Stimulated activated CD8-positive, alpha-beta memory T cell treated with anti-CD3 and anti-CD28 coated beads, Interleukin-15, amount 100 ng/mL, for 24 hours (primary cell): ENCODE measurements at places on chromosomes 2 and 18.

GRCh38 chr2:120464448-120464931 lies 118.6 kb downstream of the INHBB start:
- no peak for DNase-seq

GRCh38 chr2:6184532-6185292 lies 492.5 kb downstream of the SOX11 start:
- DNase-seq: no peak

GRCh38 chr2:241767464-241768250 lies 9.0 kb upstream of the GAL3ST2 start:
- DNase-seq: no peak

DNA sequence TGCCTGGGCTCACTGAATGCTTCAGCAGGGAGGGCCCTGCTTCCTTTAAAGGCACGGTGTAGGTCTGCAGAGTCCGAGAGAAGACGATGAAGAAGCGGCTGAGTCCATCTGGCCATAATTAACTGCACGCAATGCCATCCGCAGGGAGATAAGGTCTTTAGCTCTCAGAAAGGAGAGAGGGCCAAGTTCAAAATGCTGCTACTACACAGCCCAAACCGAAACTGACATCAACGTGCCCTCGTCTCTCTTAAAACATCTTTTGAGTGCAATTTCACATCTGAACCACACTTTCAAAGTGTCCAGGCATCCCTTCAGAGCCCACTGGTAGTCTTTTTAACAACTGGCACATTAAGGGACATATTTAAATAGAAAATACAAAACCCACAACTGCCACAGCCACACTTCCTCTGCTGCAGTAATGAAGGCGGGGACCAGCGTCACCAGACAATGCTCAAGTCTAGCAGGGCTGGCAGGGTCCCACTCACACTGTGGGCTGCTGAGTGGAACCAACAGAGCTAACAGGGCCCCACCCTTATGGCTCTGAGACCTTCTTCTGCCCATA lies 35.8 kb downstream of the ST3GAL5 start:
- peak; percentile 22 for DNase-seq

- DNase-seq: no peak
These were observed 480.9 kb downstream of the TSN start for GRCh38 chr2:122236152-122236874.

GRCh38 chr2:186737732-186738508 lies 44.1 kb downstream of the FAM171B start:
- no peak for DNase-seq

DNA sequence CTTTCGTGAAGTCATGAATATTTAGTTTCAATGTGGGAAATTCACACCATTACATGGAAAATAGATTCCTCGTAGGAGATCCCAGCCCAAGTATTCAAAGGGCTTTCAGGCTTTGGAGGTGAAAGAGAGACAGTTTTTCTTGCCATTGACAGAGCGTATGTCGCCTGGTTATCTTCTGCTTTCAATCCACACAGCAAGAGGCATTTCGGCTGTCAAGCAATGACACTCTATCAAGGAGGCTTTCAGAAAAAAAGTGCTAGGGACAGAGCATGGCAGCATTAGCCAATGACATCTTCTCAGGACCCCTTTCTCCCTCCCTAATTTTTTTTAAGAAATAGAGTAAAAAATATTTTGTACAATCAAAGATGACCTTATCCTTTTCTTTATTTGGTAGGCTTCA lies 492.8 kb downstream of the TMEM182 start:
- no peak for DNase-seq

GRCh38 chr18:34890486-34891085 lies 150.6 kb upstream of the MAPRE2 start:
- DNase-seq: no peak

GRCh38 chr2:54952978-54953456 lies 97.2 kb downstream of the RTN4 start:
- DNase-seq: no peak
